Thyroid gland (tissue), 4 donors: ENCODE measurements at places on chromosomes 2 and 18. TPM values are rescaled to one million over a fixed set of nuclear protein-coding genes. Genes with fewer than 3 reads are reported as not detected.
A peak's percentile ranks its signal among the peaks of the same experiment; 100 is the strongest.

Gene FSHR
- not detected for total RNA-seq

Gene SLC11A1
- total RNA-seq, result 14.5 TPM

Gene KCNG2
- total RNA-seq, result not detected

Gene RHOB
- 301 TPM for total RNA-seq

Gene COL5A2
- 16.3 TPM for total RNA-seq

Gene MAP3K2
- total RNA-seq, result 118 TPM

Gene ACMSD
- not detected for total RNA-seq

DNA sequence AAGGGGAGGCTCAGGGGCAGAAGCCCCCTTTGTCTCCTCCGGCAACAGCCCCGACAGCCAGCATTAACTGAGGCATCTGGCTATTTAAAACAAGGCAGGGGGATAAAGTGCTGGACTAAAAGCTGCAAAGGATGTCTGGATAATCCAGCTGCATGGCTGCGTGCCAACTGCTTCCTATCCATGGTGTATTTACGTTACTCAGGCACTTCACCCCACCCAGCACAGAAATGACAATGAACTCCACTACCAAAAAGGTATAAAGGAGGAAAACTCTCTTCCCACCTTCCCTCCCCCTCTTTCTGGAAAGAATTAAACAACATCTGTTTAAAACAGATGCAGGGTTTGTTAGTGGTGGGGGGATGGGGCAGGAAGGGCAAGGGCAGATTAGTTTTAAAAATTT is 82.5 kb downstream of the SPRED2 start:
- DNase-seq, result peak; percentile 39

- DNase-seq, result no peak
Observed at GRCh38 chr2:200615247-200615646, 29.4 kb downstream of the AOX1 start.

DNA sequence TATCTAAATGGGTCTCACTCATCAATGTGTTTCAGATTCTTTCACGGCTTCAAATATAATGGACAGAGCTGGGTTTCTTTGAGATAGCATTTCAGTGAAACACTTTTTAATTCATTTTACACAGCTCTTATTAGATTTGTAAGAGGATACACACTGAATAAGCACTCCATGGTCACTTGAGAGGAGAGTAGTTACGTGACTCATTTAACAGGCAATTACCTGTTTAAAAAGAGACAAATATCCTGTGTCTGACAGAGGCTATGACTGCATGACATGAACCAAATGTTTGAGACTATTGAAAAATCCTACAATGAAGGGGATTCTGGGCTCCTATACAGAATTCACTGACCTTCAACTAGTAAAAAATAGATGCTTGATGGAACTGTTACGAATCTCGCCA is 786.9 kb downstream of the EPHA4 start:
- DNase-seq, result no peak

- DNase-seq, result no peak
Observed at GRCh38 chr2:151243468-151243867, 18.2 kb downstream of the RBM43 start.

DNA sequence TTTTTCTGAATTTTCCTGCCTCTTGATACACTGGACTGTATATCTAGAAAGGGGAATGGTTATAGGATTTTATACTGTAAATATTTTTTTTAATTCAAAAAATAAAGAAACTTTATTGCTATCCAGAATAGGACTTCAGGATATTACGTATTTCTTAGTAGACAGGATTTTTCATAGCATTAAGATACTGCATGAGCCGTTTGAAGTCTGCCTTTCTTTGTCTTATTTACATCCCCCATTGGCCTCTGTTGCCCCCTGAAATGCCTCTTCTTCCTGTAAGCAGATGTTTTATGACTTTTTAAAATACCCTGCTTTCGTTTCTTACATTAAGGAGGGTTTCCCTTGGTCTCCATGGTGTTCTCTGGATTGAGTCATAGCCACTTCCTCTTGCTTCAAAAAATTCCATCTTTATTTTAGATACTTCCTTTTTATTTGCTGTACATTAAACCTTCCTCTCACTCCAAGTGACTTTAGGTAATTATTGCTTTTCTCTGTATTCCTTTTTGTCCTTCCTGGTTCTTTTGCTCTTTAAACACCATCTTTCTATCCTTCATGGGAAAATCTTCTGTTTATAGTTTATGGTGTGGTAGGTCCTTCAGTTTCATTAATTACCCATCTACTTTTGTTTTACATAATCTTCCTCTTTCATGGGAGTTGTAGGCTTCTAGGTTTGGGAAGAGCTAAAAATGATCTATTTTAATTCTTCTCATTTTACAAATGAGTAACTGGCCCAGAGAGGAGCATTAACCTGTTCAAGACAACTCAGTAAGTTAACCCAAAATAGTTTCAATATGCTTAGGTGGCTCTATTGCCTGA is 72.6 kb downstream of the ZNF532 start:
- DNase-seq, result no peak

- no peak for DNase-seq
Observed at GRCh38 chr18:78416853-78417252, 562.8 kb upstream of the SALL3 start.

DNA sequence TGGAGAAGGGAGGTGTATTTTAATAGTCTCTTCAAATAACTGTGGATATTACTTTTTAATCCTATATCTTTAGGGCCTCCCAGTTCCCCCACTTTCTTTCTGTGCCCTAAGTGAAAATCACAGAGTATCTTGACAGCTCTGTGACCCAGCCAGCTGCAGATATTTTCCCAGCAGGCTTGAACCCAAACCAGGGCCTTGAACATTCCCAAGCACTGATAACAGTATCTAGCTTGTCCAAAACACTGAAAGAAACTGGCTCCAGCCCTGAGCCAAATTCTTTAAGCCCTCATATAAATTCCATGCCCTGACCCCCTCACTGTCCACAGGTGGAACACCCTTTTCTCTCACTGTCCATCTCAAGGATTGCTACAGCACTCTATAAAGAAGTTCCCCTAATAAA is 388.1 kb upstream of the CHAC2 start:
- no peak for DNase-seq

DNA sequence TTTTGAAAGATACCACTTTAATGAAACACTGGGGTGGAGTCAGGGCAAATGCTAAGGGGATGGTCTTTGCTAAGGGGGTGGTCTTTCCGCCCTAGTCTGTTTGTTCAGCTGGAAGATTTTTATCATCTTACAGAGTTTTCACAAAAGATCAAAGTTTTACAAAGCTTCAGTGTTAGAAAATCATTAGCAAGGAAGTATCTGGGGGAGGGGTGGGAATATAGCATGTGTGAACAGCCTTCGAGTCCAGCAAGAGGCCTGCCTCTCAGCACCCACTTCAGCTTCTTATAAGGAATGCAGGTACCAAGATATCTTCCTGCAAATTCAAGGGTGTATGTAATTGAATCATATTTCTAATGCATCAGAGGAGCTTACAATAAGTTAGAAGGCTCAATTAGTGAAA is 112.9 kb downstream of the RAPGEF4 start:
- DNase-seq, result no peak

DNA sequence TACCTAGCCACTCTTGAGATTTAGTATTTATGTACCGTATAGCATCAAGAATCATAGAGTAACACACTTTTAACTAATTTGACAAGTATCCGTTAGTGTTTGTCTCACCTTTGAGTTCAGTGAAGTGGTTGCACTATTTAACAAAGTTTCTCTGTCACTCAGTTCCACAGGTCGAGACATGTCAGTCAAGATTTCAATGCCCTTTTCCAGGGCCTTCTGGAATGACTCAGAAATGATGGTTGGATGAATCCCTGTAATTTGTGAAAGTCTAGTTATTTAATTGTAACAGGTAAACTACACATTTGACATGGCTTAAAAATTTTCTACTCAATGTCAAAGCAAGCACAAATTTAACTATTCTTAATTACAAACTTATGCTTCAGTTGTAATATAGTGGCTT is 9.7 kb downstream of the CCT4 start:
- no peak for DNase-seq

- DNase-seq, result no peak
Observed at GRCh38 chr2:129113776-129114175, 795.1 kb upstream of the HS6ST1 start.

DNA sequence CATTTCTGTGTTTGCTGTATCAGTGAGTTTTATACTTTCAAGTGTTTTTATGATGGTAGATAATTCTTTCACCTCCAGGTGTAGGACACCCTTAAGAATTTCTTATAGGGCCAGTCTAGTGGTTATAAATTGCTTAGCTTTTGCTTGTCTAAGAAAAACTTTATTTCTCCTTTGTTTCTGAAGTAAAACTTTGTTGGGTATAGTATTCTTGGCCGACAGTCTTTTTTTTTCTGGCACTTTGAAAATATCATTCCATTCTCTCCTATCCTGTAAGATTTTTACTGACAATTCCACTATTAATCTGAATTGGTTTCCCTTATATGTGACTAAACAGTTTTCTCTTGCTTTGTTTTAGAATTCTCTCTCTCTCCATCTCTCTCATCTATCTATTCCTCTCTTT is 118.7 kb upstream of the LRRTM4 start:
- no peak for DNase-seq

DNA sequence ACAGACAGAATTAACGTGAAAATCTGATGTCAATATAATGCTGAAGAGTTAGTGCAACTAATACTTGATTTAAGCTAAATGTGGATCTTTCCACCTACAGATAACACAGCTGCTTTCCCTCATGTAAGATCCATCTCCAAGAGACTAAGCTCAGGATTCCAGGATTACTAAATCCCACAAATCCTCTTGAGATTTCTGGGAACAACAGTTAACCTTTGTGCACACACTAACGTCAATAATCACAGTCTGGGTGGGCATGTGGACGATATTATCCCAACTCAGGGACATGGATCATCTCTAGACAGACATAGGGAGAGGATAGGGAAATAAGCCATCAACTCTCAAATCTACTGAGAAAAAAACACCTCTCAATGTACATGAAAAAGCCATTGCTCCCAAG is 432.6 kb downstream of the SATB2 start:
- DNase-seq, result no peak

DNA sequence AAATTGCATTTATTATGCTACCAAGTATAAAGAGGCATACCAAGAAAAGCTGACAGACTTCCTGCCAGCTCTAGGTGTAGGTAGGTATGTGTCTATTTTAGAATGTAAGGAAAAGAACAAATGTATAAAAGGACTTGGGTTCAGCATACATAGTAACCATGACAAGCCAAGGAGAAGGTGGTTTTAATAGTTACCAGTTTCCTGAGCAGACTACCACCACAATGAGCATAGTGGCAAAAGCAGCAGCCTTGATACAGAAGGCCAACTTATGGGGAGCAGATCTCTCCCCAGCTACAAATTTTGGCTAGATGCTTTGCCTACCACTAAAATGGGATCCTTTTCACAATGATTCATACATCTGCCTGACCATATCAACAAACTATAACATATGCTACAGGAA is 34.5 kb downstream of the METTL8 start:
- DNase-seq, result no peak

- no peak for DNase-seq
Observed at GRCh38 chr2:17136877-17137276, 381.4 kb downstream of the RAD51AP2 start.

DNA sequence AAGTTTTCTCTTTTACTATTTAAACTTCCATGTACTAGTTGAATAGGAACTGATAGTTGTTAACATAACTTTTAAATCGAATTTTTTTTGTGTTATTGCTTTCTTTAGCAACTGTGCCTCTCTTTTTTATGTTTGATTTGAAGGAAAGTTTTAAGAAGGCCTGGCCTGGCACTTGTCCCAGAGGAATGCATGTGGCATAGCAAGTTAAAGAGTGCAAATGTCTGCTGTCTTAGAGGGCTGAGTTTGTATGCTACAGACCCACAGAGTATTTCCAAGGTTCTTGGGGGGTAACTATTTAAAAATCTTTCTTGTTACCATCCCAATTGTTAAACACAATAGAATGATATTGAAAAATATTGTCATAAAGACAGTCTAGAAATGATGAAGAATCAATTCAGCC is 47.0 kb downstream of the MTCL1 start:
- DNase-seq, result peak; percentile 52

GRCh38 chr2:168184681-168185513 is 62.5 kb downstream of the STK39 start:
- DNase-seq, result no peak

DNA sequence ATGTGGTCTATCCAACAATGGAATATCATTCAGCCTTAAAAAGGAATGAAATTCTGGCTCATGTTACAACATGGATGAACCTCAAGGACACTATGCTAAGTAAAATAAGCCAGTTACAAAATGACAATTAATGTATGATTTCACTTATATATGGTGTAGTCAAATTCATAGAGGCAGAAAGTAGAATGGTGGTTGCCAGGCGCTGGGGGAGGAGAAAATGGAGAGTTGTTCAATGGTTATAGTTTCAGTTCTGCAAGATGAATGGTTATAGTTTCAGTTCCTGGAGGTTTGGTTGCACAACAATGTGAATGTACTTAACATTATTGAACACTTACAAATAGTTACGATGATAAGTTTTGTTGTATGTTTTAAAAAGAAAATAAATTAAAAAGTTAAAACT is 79.2 kb upstream of the IL1R2 start:
- no peak for DNase-seq

DNA sequence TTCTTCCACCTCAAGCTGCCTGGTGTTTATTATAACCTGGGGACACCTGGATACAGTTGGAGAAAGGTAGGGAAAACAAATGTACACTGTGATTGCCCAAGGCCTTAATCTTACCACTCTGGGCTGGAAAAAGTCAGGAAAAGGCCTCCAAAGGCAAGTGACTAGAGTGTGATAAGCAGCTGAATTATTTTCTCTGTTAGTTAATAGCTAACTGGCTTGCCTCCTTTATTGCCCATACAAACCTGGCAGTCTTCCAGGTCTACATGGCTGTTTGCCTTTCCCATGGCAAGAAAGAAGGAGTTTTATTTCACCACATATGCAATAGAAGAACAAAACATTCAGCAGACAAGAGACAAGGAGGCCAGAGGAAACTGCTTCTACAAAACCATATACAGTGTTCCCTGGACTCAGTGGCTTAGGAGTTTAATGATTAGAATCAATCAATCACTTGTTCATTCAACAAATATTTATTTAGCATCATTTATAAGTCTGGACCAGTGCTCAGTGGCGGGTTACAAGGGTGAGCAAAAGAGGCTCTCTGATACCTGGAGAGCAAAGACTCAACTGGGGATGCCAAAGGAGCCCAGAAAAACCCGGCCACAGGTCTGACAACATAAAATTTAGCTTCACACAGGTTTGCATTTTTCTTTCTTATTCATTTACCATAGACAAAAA is 27.5 kb upstream of the SUCLG1 start:
- DNase-seq, result peak; percentile 53
